T1000 (cell line): ENCODE measurements at places on chromosomes 5 and 9.

DNA sequence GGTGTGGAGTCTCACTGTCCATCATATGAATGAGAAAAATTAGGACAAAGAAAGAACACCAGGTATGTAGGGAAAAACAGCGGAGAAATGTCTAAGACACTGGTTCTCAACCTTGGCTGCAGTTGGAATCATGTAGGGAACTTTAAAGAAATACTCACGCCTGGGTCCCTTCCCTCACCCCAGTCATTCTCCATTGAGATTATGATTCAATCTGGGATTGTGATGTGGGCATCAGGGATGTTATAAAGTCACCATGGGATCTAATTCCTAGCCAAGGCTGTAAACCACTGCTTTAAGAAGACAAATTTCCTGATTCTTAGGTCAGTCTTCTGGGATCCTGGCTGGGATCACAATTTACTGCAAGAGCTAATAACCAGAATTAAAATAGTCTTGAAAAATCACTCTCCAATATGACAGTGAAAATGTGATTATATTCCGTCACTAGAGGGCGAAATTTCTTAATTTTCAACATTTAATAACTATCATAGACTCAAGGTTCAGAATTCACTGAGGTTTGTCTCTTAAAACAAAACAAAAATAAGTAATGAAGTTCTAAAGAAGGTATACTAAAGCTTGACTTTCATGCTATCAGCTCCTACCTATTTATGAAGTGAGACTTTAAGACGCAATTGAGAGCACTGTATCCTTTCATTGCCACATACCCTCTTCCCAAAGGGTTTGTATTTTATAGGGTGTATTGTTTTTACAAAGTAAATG, 60.5 kb downstream of the GLDC start:
- DNase-seq: no peak

- DNase-seq: no peak
Measured at GRCh38 chr5:148966348-148966747, 96.5 kb downstream of the SH3TC2 start.

DNA sequence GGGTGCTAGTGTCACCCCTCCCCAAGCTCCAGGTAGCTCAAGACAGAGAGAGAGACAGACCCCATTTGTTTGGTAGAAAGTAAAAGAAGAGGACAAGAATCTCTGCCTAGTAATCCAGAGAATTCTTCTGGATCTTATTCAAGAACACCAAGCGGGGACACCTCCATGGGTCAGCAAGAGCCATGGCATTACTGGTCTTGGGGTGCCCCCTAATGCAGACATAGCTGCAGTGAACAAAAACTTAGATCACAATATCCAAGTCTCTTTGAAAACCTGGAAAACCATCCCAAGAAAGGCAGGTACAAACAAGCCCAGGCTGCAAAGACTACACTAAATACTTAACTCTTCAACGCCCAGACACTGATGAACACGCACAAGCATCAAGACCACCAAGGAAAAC, 29.9 kb upstream of the PDE4D start:
- DNase-seq: no peak

DNA sequence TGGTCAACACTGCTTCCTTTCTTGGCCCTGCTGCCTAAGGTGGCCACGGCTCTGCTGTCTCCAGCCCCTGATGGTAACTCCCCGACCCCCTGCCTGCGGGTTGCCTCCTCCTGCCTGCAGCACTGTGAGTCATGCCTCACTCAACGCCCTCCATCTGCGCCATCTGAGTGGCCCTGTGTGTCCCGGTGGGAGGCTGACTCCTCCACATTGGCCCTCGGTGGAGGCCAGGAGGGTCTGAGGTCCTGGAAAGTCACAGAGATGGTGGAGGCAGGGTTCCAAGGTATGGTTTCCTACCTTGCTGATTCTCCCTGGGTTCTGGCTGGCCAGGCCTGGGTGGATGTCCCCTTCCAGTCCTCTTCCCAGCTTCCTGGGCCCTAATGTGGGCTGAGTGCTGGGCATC, 64.5 kb upstream of the ADAMTS2 start:
- no peak for DNase-seq

GRCh38 chr9:96171728-96172127, 130.2 kb downstream of the HSD17B3 start:
- DNase-seq: no peak

GRCh38 chr9:78144008-78144381, 91.9 kb upstream of the CEP78 start:
- DNase-seq: no peak

GRCh38 chr5:106451998-106452397, 1218.7 kb downstream of the EFNA5 start:
- DNase-seq: no peak

DNA sequence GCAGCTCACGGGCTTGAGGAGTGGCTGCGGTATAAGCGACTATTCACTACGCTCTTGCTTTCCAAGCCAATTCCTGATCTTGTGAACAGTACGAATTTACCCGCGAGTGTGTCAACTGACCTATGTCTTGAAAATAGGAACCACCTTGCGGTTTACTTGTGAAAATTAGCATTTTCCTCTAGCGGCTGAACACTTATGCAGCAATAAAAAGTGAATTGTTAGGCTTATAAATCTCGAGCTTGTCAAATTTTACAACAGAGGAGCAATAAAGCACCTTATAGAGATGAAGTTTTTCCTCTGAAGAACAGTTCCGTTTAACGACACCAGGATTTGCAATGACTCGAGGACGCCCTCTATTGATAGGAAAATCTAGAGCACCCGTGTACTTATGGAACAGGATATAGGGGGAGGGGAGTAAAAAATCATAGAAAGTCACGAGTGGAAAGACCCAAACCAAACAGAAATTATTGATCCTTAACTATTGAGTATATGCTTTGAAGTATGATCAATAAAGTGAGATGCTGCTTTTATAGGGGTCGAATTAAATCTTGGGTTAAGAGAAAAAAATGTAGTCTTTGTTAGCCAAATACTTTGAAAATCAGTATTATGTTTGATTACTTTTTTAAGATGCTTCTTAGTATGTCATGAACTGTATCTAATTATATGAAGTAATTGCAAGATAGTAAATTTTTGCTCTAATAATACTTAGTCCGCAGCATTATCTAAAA, 1.9 kb upstream of the RGMB start:
- DNase-seq: peak; percentile 43

GRCh38 chr5:142254431-142254830, 70.4 kb downstream of the SPRY4 start:
- DNase-seq: no peak

GRCh38 chr9:36037549-36038122, 923 bp downstream of the RECK start:
- DNase-seq: peak; percentile 9

GRCh38 chr9:7828334-7828733, 28.8 kb upstream of the DMAC1 start:
- DNase-seq: no peak

DNA sequence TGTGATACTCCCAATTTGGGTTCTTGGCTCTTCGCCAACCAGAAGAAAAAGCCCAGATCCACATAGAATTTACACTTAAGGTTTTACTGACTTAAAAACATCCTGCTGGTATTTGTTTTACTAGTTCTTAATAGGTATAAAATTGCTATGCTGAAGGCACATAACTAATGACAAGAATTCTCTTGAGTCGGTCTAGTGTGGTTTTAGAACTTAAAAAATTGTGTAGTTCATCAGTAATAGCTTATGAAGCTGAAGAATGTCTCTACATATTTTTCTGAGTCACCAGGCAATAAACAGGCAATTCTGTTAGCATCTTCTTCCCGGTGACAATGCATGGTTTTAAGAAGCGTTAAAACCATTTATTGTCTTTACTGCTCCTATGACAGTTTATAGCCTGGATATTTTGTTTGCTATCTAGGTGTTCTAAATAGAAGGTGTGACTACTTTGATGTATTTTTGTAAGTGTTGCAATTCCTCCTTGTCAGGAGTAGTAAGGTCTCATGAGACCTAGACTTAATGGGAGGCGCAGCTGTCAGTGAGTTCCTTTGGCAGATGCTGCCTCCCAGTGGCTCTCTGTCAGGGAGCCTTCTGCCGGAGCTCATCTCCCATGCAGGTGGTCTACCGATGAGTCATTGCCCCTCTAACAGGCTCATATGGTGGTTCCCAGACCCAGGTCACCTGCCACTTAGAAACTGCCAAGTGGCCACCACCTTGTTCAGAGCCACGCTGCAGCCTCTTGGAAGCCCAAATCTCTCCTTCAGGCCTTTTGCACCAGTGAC, 173.8 kb downstream of the MAST4 start:
- no peak for DNase-seq

DNA sequence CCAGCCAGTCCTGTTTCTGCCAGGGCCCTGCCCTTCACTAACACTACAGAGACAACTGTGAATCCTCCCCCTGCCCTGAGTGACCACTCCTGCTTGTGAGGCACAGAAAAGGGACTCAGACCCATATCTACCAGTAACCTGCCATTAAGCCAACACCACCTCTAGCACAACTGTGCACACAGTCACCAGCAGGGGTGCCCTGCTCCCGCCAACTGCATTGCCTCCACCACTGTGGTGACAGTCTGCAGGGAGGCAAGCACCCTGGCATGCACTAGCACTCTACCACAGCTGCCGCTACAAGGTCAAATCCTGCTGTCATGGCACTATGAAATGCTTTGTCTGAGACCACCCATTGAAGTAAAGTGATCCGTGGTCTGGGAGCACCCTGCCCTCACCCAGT, 1028.5 kb upstream of the CDH9 start:
- DNase-seq: no peak

DNA sequence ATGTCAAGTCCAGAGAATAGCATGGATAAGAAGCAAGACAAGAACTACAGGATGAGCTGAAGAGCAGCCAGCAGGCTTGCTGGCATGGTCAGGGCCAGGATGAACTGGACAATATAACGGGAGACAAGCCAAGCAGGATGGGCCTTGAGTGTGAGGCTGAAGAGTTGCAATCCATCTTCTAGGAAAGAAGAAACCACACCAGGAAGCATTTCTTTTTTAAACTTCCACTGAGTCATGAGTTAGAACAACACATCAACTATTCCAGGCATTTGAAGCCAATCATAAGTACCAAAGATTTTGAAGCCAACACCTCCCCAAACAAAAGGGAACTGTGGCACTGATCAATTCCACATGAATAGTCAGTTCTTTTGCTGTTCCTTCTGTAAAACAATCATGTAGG, 27.3 kb downstream of the SLC31A2 start:
- no peak for DNase-seq

DNA sequence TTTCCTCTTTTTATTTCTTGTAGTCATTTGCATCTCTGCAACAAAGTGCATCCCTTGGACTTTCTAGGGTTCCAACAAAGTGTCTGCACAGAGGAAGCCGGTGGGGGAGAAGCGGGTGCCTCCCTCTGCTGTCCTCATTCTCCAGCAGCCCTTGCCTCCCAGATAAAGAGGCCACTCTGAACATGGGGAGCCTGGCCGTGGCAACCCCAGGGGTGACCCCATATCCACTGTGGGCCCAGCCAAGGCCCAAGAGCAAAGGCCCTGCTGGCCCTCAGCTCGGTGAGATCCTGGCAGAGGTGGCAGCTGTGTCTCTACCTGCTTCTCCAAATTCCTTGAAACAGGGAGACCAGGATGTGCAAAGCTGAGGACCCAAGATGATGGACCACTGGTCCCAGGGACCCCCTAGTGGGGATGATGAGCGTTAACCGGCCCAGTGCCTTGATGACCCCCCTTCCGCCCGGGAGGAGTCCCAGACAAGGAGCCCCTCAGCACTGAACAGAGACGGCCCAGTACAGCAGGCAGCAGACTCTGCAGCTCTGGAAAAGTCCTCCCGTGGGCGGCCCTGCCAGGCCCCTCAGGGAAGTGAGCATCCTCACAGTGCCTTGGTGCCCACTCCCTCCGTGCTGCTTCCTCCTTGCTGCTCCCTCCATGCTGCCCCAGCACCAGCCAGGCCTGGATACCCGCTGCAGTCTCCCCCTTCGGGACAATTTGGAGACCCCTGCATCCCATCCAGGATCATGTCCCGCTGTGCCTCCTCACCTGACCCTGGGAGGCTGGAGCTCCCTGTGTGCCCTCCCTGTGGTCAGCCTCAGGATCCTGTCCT, 62.5 kb downstream of the MRPL36 start:
- no peak for DNase-seq

GRCh38 chr5:143355710-143356109, 47.8 kb downstream of the NR3C1 start:
- DNase-seq: peak; percentile 46
